ENCODE measurements at places on chromosomes 7 and 10.
A peak's percentile ranks its signal among the peaks of the same experiment; 100 is the strongest.

DNA sequence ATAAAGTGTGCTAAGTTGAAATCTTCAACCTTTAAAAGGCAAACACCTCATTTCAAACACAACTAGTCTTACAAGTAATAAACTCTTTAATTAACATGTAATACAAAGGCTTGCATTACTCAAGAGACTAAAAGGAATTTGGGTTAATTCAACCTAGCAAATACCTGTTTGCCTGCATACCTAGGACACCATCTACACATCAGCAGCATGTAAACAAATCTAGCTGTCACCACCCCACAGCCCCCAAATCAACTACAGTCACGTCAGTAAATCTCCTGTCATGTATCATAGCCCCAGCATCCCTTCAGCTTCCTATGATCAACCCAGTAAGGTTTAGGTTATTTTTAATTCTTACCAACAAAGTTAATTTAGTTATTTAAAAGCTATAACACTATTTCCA is 33.5 kb downstream of the ZNF800 start:
- DNase-seq, result no peak

DNA sequence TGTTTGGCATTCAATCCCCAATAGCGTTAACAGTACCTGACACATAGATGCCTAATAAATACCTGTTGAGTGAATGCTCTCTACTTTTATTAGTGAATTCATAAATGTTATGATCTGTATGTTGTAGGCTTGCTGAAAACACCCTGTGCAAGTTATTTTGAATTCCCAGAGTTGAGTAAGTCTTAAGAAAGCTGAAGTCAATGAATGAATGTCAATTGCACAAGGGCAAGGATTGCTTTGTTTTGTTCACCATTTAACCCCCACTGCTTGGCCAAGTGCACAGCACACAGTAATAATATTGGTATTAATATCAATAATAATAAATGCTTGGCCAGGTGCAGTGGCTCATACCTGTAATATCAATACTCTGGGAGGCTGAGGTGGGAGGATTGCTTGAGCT is 10.2 kb downstream of the CPA1 start:
- DNase-seq, result no peak

- DNase-seq, result no peak
Observed at GRCh38 chr10:786633-787474, 97.4 kb upstream of the DIP2C start.

DNA sequence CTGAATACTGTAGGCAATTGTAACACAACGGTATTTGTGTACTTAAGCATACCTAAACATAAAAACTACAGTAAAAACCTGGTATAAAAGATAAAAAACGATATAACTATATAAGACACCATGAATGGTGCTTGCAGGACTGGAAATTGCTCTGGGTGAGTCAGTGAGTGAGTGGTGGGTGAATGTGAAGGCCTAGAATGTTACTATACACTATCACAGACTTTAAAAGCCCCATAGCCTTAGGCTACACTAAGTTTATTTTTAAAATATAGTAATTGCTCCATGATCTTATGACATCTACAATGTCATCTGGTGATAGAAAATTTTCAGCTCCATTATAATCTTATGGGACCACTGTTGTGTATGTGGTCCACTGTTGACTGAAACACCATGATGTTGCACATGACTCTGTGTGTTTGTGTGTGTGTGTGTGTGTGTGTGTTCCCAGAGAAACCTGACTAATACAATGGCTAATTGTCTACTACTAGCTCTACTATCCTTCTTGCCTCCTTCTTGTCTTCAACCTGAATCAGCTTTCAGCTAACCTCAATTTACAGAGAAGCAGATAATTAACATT is 27.6 kb upstream of the PRPF18 start:
- no peak for DNase-seq

- no peak for DNase-seq
Observed at GRCh38 chr10:57249615-57250281, 888.7 kb upstream of the ZWINT start.

- DNase-seq, result no peak
Observed at GRCh38 chr7:155951554-155952158, 139.4 kb upstream of the SHH start.

GRCh38 chr7:105652359-105652993 is 71.2 kb upstream of the EFCAB10 start:
- peak; percentile 85 for DNase-seq

GRCh38 chr10:132865171-132865631 is 77.2 kb downstream of the CFAP46 start:
- peak; percentile 36 for DNase-seq

- no peak for DNase-seq
Observed at GRCh38 chr10:88731296-88731695, 25.2 kb downstream of the LIPK start.

DNA sequence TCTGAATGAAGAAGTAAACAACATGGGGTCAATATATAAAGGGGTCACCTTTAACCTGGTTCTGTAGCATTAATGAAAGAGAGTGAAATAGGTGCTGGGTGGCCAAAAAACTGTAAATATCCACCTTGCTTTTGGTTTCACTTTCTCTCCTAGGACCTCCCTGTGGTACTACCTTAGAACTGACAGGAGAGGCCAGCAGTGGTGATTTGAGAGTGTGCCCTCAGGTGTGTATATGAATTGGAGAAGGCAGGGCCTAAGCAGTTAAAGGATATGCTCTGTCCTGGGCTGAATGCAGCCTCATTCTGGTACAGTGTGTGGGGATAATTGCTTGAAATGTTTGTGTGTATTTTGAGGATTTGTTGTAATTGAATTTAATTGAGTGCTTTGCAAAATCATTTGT is 62.0 kb downstream of the BBS9 start:
- DNase-seq, result no peak

- DNase-seq, result no peak
Observed at GRCh38 chr10:125407000-125407502, 246.7 kb upstream of the CTBP2 start.

DNA sequence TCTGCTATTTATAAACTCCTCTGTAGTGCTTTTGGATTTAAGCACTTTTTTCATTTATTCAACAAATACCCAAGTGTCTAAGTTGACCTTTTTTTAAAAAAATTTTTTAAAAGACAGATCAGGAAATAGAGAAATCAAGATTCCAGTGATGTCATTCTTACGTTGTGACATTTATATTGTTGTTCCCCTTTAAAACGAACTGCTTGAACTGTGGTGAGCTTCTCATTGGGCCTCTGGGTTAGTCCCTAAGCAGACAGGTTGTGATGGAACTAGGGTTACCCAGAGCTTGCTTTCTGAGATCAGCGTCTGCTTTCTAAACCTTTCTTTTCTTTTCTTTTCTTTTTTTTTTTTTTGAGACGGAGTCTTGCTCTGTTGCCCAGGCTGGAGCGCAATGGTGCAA is 22.4 kb downstream of the GATA3 start:
- no peak for DNase-seq

DNA sequence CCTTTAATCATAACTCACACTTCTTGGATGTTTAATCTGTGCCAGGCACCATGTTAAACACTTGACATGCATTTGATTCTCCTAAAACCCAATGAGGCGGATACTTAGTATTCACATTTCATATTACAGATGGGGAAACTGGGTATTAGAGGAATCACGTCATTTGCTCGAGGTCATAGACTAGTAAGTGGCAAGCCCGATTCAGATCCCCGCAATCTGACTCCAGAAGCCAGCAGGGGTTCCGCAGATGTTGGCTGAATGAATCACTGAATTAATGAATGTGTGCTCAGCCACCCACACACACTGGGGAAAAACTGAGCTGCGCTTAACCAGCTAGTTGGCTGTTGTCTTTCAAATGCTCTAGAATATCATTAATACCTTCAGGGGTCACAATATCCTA is 22.5 kb upstream of the ENO4 start:
- no peak for DNase-seq

- no peak for DNase-seq
Observed at GRCh38 chr7:149776289-149776688, 2.9 kb upstream of the ZNF467 start.

DNA sequence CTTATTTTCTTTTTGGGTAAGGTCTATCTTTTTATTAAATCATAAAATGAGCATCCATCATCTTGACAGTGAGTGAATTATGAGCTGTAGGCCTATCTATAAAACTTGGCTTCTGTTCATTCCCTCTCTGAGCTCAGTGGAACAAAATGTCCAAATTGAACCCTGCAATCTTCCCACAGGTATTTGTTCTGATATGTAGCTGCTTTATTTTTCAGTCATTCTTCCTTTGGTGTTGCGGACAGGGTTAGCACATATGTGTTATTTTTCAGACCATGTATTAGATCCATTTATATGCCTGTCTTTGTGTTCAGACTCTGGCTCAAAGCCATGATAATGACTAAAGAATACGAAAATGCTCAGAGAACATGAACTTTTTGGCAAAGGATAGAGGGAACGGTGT is 201.6 kb upstream of the KIAA1217 start:
- DNase-seq, result no peak

GRCh38 chr7:50681432-50682045 is 101.2 kb downstream of the GRB10 start:
- DNase-seq, result no peak

DNA sequence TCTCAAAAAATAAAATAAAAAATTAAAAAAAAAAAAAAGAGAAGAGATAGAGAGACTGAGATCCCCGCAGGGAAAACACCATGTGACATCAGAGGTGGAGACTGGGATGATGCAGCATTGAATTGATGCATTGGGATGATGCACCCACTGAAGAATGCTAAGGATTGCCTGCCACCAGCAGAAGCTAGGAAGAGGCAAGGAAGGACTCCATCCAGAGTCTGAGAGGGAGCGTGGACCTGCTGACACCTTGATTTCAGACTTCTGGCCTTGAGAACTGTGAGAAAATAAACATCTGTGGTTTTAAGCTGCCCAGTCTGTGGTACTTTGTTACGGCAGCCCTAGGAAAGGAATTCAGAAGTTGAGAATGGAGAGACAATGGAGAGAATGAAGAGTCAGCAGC is 89.8 kb upstream of the PRPS1L1 start:
- no peak for DNase-seq

DNA sequence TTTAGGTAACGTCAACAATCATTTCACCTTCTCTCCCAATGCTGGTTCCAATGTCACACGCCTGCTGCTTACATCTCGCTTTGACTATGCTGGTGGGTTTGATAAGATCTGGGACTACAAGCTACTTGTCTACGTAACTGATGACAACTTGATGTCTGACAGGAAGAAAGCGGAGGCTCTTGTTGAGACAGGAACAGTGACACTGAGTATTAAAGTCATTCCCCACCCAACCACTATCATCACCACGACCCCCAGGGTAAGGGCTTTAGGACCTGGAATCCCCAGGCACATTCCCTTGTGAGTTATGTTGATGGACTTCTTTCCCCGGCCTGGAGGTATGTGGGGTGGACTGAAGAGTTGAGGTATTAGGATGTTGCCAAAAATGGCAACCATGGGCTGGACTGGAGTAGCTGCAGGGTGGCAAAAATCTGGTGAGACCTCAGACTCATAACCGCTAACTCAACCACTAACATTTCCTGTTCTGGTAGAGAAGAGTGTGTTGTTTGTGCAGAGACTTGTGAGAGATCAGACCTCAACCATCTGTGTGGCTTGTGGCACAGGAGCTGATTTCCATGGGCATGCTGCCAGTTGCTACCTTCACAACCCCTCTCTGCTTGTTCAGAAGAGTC is 59.2 kb downstream of the CDHR3 start:
- no peak for DNase-seq

GRCh38 chr7:91835091-91835825 is 45.2 kb downstream of the MTERF1 start:
- no peak for DNase-seq

- no peak for DNase-seq
Observed at GRCh38 chr7:13745530-13745929, 243.9 kb downstream of the ETV1 start.

DNA sequence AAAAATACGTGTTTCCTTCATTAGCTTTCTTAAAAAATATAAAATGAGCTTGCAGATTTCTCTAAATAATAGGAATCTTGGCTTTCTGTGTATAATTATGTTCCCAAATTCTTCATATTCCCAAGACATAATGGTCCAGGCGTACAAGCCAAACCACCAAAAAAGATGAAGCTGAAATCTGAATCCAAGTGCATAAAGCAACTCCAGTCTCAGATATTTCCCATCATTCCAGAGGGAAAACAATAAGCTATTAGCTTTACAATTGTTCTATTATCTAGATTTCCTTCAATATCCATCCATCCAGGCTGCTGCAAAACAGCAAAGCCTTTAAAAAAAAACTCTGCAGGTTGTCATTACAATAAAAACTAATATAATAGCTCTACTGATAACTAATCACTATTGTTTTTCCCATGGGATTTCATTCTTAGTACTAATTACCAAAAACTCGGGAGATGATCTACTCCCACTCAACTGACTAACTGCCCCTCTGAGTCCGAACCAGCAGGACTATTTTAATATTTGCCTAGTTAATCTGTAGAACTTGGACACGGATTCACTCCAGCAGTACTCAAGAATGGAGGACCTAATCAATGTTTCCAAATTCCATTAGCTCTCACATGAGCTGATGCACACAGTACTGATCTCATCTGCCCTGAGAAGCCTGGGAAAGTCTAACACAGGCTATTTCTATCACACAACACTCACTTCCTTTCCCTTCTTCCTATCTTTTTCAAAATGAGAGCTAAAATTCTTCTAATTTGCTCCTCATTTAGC is 108.9 kb upstream of the ASAH2 start:
- no peak for DNase-seq

DNA sequence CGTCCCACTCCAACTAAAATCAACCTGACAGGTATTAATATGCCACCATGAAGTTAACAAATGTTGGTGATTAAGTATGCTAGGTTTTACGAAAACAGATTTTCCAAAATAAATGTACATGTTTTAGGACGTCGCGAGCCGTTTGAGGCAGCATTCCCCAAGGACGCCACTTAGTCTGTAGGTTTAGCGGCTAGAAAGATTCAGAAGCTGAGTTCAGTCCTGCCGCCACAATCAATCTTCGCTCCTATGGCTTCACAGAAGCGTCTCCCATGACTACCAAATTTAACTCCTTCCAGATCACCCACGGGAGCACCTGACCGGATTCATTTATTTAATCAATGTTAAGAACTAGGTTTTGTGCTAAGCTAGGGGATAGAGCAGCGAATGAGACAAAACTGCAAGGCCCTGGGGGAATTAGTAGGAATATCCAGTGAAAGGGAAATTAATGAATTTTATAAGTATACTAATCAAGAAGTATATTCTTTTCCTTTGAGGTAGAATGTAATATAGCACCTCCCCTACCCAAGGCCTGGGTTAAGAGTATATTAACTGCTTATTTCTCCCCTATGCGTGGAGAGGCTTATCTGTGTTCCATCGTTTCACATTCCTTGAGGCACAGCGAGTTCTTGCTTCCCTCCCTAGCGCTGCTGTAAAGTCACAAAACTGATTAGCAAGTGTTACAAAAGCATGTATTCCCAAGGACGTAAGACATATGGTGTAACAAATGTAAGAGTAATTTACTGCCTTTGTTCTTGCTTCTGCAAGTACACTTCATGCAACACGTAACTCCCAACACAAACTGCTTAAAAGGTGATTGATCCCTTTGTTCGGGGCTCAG is 994 bp upstream of the CYP51A1 start:
- no peak for DNase-seq

DNA sequence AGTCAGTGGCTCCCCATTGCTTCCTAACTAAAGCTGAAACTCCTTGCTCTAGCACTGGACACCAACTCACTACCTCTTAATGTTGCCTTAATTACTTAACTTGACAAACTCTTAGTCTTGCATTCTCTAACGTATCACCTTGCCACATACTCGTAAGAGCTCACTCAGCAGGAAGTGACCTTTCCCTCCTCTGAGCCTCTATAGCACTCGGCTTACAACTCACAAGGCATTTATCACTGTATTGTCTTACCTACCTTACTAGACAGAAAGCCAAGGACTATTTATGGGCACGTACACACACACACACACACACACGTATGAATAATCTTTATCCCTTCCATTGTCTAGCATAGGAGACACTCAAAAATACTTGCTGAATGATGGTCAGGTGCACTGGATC is 21.2 kb downstream of the CEP41 start:
- no peak for DNase-seq

GRCh38 chr10:78777466-78777865 is 291.3 kb upstream of the ZMIZ1 start:
- peak; percentile 78 for DNase-seq
